Esophagus mucosa (tissue), 1 donor: ENCODE measurements at places on chromosomes 5 and 9. TPM values are rescaled to one million over a fixed set of nuclear protein-coding genes. Genes with fewer than 3 reads are reported as not detected.

The PCDHGA7 gene
- total RNA-seq, result 1.6 TPM

The ARSI gene
- total RNA-seq, result 1.7 TPM

The TEX48 gene
- not detected for total RNA-seq

DNA sequence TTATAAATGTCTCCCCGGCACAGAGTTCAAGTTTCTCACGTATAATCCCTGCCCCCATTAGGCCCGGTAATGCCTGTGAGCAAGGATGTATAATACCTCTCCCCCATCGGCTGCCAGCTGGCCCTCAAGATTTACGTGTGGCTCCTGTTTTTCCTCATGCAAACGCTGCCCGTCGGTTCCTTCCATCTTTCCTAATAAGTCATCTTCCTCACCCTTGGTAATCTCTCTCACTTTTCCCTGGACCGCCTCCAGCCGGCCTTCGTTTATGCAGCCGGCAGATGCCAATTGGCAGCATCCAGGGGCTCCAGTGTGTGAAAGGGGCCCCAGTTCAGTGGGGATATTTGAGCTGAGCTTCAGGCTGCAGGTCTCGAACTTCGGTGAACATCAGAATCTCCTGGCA is 86.5 kb upstream of the NEURL1B start:
- no peak for ATAC-seq

DNA sequence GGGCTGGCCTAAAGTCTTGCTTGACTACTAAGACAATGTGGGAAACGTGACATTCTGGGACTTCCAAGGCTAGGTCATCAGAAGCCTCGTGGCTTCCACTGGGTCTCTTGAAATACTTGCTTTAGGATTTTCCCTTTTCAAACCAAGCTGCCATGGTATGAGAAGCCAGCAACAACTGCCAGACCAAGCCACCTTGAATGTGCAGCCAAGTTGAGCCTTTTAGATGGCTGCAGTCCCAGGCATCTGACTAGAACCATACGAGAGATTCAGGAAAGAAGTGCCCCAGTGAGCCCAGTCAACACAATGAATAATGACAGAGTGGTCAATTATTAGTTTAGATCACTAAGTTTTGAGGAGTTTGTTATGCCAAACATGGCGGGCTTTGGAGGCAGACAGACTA is 143.3 kb downstream of the SLF1 start:
- no peak for ATAC-seq
